Activated CD4-positive, alpha-beta T cell treated with anti-CD3 and anti-CD28 coated beads, Interleukin-2, amount 10 ng/mL, durations not matched to agents 7 days and 5 days (primary cell): ENCODE measurements at places on chromosomes 5 and 9. TPM values are rescaled to one million over a fixed set of nuclear protein-coding genes. Genes with fewer than 3 reads are reported as not detected.

DNA sequence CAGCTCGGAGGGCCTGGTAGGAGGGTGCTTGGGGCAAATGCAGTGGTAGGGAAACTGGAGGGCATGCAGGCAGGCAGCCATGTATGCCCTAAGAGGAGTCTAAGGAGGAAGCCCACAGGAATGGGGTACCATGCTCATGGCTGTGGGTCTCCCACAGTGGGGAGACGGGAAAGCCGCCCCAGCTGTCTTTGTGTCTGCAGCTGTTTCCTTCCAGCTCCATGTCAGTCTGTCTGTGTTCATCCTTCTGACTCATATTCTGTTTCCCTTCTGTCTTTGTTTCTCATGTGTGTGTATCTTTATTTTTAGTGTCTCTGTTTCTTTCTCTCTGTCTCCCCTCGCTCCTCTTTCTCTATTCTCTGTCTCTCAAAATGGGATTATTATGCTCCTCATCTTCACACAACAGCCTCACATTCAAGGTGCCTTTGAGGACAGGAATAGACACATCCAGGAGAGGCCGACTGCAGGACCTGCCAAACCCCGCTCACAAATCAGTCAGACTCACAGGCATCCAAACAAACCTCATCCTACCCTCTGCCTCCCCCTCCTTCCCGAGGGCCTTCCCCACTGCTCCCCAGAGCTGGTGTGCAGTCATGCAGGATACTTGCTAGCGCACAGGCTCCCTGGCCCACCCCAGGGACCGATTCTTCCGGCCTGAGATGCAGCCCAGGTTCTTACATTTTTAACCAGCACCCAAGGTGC, 68.4 kb upstream of the RARS1 start:
- no peak overlapping the region for H3K4me3 ChIP-seq
- no peaks in the 10 kb centered on the region for H3K36me3 ChIP-seq
- H3K27ac ChIP-seq: peak overlapping the region; percentile 80

DNA sequence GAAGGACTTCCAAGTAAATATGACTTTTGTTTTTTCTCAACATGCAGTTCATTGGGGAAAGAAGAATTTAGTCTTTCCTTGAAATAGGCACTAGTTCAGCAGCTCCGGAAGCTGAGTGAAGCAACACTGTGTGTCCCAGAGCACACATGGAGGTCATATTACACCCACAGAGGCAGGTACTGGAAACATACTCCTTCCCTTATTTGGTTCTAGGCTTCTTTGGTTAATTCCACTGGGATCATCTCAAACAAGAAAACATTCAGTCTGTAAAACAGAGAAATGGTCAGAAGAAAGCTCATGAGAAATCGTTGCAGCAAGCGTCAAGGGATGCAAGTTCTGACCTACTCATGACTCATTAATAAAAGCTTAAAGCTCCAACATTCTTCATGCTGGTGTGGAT, 175.1 kb upstream of the PCSK5 start:
- H3K36me3 ChIP-seq: no peaks in the 10 kb centered on the region
- H3K4me3 ChIP-seq: no peak overlapping the region
- no peaks in the 10 kb centered on the region for H3K4me1 ChIP-seq
- H3K27ac ChIP-seq: no peak overlapping the region
- H3K27me3 ChIP-seq: no peaks in the 10 kb centered on the region

GRCh38 chr9:113548221-113549041, 84.9 kb downstream of the RGS3 start:
- H3K4me3 ChIP-seq: no peak overlapping the region
- peaks cover 22% of the 10 kb centered on the region for H3K4me1 ChIP-seq
- DNase-seq: no peak
- peak overlapping the region; percentile 76 for H3K27ac ChIP-seq
- H3K36me3 ChIP-seq: peaks cover 3% of the 10 kb centered on the region

GRCh38 chr5:5199495-5199894, 59.4 kb downstream of the ADAMTS16 start:
- H3K4me1 ChIP-seq: no peaks in the 10 kb centered on the region
- DNase-seq: no peak
- H3K36me3 ChIP-seq: no peaks in the 10 kb centered on the region
- H3K4me3 ChIP-seq: no peak overlapping the region
- no peak overlapping the region for H3K27ac ChIP-seq

GRCh38 chr5:167478188-167478587, 813.3 kb upstream of the WWC1 start:
- no peaks in the 10 kb centered on the region for H3K36me3 ChIP-seq
- no peaks in the 10 kb centered on the region for H3K4me1 ChIP-seq
- H3K27ac ChIP-seq: no peak overlapping the region
- no peak overlapping the region for H3K4me3 ChIP-seq
- no peaks in the 10 kb centered on the region for H3K27me3 ChIP-seq

Gene FST
- not detected for total RNA-seq

Gene FBN2
- total RNA-seq: not detected

Gene BRINP1
- total RNA-seq: not detected

DNA sequence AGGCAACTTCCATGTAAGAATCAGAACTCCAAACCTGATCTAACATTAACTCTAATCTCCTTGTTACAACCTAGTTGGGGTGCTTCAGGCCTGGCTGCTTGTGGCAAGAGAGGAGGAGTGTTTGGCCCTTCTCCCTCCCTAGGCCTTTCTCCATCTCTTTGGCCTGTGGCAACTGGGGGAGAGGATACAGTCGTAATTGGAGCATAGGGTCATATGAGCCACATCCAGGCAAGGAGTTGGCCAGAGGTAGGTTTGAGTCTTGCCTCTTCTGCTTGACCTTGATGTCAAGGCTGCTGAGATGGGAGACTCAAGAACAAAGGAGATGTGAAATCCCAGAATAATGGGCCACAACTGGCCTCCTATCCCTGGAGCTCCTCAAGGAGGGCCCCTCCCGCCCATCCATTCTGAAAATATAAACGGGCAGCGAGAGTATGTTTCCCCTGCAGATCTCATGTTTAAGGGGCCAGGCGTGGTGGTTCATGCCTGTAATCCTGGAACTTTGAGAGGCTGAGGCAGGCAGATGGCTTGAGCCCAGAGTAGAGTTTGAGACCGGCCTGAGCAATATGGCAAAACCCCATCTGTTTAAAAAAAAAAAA, 59.3 kb upstream of the ANGPTL2 start:
- H3K27me3 ChIP-seq: no peaks in the 10 kb centered on the region
- no peaks in the 10 kb centered on the region for H3K4me1 ChIP-seq
- no peak overlapping the region for H3K27ac ChIP-seq

- H3K4me3 ChIP-seq: no peak overlapping the region
- DNase-seq: no peak
- no peaks in the 10 kb centered on the region for H3K4me1 ChIP-seq
- no peak overlapping the region for H3K27ac ChIP-seq
- H3K27me3 ChIP-seq: no peaks in the 10 kb centered on the region
These were observed 81.2 kb upstream of the TRIM32 start for GRCh38 chr9:116605904-116606341.

GRCh38 chr5:151595411-151595826, 4.3 kb upstream of the FAT2 start:
- DNase-seq: no peak
- H3K36me3 ChIP-seq: no peaks in the 10 kb centered on the region
- no peaks in the 10 kb centered on the region for H3K4me1 ChIP-seq
- no peaks in the 10 kb centered on the region for H3K27me3 ChIP-seq
- no peak overlapping the region for H3K4me3 ChIP-seq

DNA sequence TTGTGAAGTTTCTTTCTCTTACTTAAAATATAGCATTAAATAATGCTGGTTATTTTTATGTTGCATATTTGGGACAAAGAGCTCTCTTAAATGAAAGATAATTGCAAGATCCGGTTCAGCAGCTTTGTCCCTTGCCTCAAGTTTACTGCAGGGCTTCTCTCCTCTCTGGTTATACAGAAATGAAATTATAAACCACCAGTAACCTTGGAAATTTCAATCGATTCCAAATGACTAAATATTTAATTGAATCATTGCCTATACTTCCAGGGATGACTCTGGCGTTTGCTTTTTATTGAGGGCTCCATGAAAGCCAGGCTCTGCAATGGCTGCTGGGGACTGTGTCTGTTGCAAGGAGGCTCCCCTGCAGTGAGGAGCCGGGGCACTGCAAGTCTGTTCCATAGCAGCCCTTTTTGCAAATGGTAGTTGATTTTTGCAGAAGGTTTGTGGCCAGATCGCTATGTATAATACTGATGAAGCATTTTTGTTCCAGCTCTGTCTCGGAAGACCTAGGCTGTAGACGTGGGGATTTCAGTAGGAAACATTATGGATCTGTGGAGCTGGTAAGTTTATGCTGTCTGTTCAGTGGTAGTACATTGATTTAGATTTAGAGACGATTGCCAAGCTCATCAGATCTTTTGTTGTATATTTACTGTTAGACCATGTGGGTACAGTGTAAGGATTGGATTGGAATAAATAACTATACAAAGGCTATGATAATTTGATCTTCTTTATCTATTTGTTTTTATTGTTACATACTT, at the start of gene GARNL3:
Gene GARNL3, plus strand, starts transcription at position 313 of the 758 bp plus-strand sequence. Its CDS starts 104 bp downstream, at position 417.
- H3K4me3 ChIP-seq: no peak within 1 kb of the TSS
- H3K27me3 ChIP-seq: peaks cover 13% of the 10 kb centered on the region

GRCh38 chr9:87796196-87796595, 70.3 kb downstream of the CTSL start:
- no peaks in the 10 kb centered on the region for H3K36me3 ChIP-seq
- no peak overlapping the region for H3K4me3 ChIP-seq
- no peak for DNase-seq
- H3K27ac ChIP-seq: no peak overlapping the region
- H3K4me1 ChIP-seq: peaks cover 32% of the 10 kb centered on the region

DNA sequence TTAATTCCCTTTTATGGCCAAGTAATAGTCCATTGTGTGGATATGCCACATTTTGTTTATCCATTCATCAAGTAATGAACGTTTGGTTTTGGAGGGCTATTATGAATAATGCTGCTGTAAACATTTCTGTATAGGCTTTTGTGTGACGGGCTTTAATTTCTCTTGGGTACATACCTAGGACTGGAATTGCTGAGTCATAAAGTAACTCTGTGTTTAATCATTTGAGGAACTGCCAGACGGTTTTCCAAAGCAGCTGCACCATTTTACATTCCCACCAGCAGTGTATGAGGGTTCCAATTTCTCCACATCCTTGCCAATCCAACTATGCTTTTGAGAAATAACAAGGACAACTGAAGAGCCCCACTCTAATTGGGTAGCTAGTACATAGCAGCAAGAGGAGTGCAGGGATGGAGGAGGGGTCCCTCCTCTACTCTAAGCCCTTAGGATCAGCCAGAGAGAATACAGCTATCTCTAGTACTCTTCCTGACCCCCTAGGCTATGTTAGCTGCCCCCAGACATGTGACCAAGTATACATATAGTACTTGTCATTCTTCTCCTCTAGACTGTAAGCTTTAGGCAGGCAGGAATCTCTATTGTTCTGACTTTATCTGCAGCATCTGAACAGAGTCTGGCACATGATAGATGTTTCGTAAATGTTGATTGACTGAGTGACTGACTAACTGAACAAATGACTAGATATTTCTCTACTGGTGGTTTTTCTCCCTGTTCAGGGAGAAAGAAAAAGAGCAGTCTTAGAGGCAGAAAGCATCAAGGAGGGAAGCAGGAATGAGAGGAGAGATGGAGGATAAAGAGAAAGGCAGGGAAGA, 22.1 kb upstream of the MATR3 start:
- no peak for DNase-seq
- H3K4me1 ChIP-seq: peaks cover 38% of the 10 kb centered on the region
- no peak overlapping the region for H3K27ac ChIP-seq
- no peak overlapping the region for H3K4me3 ChIP-seq
- H3K36me3 ChIP-seq: peaks cover 12% of the 10 kb centered on the region
- peaks cover 3% of the 10 kb centered on the region for H3K27me3 ChIP-seq

Gene RAD23B
- 116 TPM for total RNA-seq

Gene PRR7
- total RNA-seq: 9.7 TPM

DNA sequence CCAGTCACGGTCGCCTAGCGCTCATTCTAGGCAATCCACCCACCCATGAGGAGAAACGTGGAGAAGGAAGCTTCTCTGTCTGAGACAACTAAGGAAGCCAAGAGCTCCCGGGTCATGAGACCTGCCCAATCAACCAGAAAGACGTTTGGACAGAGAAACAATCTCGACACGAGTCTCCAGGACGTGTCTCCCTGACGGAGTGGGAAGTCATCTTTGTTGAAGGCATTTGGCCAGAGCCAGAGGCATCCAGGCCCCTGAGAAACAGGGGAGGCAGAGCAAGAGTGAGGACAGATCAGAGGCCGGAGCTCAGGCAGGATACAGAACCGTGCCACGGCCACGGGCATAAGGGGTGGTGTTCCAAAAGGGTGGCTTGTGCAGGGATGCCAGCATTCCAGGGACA, 479.0 kb downstream of the SPATA31A7 start:
- no peaks in the 10 kb centered on the region for H3K27me3 ChIP-seq
- H3K4me1 ChIP-seq: no peaks in the 10 kb centered on the region
- H3K36me3 ChIP-seq: no peaks in the 10 kb centered on the region
- no peak overlapping the region for H3K4me3 ChIP-seq

- peaks cover 70% of the 10 kb centered on the region for H3K27me3 ChIP-seq
- peak overlapping the region; percentile 57 for H3K27ac ChIP-seq
- DNase-seq: peak; percentile 46
- H3K4me1 ChIP-seq: peaks cover 11% of the 10 kb centered on the region
These were observed 60.6 kb downstream of the HSD17B3 start for GRCh38 chr9:96241391-96241809.

Gene ARSB
- 10.4 TPM for total RNA-seq

DNA sequence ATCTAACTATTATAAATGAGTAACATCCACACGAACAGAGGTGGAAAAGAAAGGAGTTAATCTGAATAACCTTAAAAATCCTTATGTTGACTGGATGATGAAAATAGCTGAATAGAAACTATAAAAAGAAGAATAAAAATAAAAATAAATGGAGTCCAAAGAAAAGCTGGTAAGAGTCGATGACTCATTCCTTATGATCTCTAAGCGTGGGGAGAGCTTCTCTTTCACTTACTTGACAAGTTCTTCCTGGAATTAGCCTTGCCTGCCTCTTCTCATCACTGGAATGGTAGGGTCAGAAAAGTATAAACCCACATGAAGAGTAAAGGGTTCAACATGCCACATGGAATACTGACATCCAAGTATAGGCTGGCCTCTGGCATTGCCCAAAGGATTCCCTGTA, 477.0 kb upstream of the RGMB start:
- no peak for DNase-seq
- H3K27me3 ChIP-seq: no peaks in the 10 kb centered on the region
- H3K4me3 ChIP-seq: no peak overlapping the region

Gene ZNF879
- 4.7 TPM for total RNA-seq

DNA sequence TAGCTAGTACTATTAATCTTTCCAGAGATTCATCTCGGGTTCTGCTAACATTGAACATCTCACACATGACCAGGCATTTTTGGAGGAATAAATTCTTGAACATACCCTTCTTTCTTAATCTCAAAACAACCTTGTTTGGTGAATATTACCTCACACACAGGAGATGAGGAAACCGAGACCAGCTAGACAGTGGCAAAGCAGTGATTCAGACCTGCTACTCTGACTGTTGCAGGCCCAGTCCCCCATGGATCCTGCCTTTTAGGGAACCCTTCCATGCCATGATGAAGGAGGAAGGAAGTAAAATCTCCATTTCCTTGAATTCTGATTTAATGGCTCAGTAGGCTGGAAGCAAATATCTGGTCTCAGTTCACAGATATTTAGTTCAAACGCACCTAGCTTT, 2.6 kb downstream of the PCSK5 start:
- peak overlapping the region; percentile 84 for H3K4me3 ChIP-seq
- no peaks in the 10 kb centered on the region for H3K36me3 ChIP-seq
- H3K27me3 ChIP-seq: peaks cover 26% of the 10 kb centered on the region
- H3K4me1 ChIP-seq: peaks cover 33% of the 10 kb centered on the region
